ENCODE measurements at places on chromosomes 4 and X. TPM values are rescaled to one million over a fixed set of nuclear protein-coding genes. Genes with fewer than 3 reads are reported as not detected.

SLC7A11 gene
- 33.0 TPM for total RNA-seq

FAM50A gene
- total RNA-seq = 21.2 TPM

STATH gene
- not detected for total RNA-seq

IDUA gene
- total RNA-seq = 6.1 TPM

CPE gene
- 463 TPM for total RNA-seq

PPA2 gene
- 76.6 TPM for total RNA-seq

KIT gene
- 57.9 TPM for total RNA-seq

AMBN gene
- 1.2 TPM for total RNA-seq

SRPX2 gene
- total RNA-seq = 0.41 TPM

ETDA gene
- total RNA-seq = not detected
